ENCODE measurements at places on chromosomes 4 and X.
A peak's percentile ranks its signal among the peaks of the same experiment; 100 is the strongest.

DNA sequence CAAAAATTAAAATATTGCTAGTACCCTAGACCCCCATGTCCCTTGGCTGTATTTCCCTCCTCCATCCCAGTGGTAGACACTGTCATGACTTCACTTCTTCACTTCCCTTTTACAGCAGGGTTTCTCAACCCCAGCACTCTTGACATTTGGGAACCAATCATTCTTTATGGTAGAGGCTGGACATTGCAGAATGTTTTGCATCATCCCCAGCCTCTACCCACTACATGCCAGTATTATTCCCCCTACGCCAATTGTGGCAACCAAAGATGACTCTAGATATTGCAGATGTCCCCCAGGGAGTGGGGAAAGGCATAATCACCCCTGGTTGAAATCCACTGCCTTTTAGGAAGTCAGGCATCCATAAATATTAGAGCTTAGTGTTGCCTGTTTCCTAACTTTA is 138.6 kb downstream of the AMELX start:
- no peaks in the 10 kb centered on the region for H3K27me3 ChIP-seq
- H3K4me1 ChIP-seq: peaks cover 9% of the 10 kb centered on the region
- no peak overlapping the region for H3K4me3 ChIP-seq
- H3K36me3 ChIP-seq: no peaks in the 10 kb centered on the region
- H3K27ac ChIP-seq: no peak overlapping the region

DNA sequence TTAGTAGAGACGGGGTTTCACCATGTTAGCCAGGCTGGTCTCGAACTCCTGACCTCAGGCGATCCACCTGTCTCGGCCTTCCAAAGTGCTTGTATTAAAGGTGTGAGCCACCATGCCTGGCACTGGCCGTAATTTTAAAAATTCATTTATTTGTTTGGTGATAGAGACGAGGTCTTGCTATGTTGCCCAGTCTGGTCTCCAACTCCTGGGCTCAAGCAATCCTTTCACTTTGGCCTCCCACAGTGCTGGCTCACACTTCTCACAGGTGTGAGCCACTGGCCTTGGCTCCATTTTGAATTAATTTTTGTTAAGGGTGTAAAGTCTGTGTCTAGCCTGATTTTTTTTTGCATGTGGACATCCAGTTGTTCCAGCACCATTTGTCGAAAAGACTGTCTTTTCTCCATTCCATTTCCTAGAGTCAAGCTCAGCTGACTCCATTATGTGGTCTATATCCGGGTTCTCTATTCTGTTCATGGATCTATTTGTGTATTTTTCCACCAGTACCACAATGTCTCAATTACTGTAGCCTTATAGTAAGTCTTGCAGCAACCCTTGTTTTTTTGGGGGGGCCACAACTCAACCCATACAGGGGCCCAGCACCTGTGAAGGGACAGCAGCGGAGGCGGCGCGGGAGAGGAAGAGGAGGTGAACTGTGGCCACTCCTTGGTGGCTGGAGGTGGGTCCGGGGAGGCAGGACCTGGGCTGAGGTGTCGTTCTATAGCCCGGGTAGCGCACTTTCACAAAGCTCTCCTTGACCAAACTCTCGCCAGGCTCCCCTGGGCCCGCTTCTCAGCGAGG is 1.5 kb upstream of the NSD2 start:
- peaks cover 28% of the 10 kb centered on the region for H3K4me1 ChIP-seq
- peak overlapping the region; percentile 89 for H3K27ac ChIP-seq
- peaks cover 9% of the 10 kb centered on the region for H3K27me3 ChIP-seq
- peak; percentile 0 for ATAC-seq
- peak overlapping the region; percentile 75 for H3K4me3 ChIP-seq

DNA sequence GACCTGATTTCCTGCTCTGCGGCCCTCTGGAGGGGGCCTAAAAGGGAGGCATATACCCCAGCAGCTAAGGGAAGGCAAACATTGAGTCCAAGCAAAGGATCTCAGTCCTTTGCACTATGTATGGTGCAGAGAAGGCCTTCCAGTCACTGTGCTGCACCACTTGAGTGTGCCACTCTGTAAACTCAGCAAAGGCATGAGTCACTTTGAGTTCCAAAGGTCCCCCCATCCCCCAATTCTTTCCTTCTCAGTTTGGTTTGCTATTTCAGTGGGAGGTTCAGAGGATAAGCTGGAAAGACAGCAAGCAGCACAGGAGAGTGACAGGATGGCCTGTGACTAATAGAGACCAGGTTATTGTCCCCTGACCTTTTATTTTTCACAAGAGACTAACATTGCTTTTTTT is 131.3 kb downstream of the FHDC1 start:
- no peak overlapping the region for H3K4me3 ChIP-seq
- H3K27me3 ChIP-seq: no peaks in the 10 kb centered on the region
- no peaks in the 10 kb centered on the region for H3K4me1 ChIP-seq
- no peak for ATAC-seq

DNA sequence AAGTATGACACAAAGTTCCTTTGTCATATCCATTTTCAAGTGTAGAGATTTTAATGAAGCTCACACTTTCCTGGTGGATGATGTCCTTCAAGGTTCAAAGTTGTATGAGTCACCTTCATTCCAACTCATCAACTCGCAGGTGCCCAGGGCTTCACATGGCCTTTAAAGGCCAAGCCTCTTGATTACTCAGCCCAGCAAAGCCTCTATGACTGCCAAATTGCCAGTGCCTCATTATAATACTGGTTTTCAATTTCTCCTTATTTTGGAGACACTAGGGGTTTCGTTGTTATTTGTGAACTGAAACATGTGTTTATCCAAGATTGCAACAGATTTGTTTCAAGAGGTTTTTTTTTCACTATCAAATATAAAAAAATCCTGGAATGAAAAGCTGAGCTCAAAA is 45.9 kb upstream of the PPP3CA start:
- H3K4me3 ChIP-seq: no peak overlapping the region
- H3K27ac ChIP-seq: no peak overlapping the region
- H3K4me1 ChIP-seq: no peaks in the 10 kb centered on the region
- no peaks in the 10 kb centered on the region for H3K27me3 ChIP-seq
- ATAC-seq: no peak

- H3K27ac ChIP-seq: no peak overlapping the region
- H3K4me1 ChIP-seq: peaks cover 6% of the 10 kb centered on the region
- H3K36me3 ChIP-seq: peaks cover 12% of the 10 kb centered on the region
- H3K27me3 ChIP-seq: peaks cover 97% of the 10 kb centered on the region
Measured at GRCh38 chr4:173520921-173521466, 9.0 kb downstream of the HAND2 start.

GRCh38 chr4:1773754-1774153 is 19.3 kb upstream of the FGFR3 start:
- H3K4me3 ChIP-seq: no peak overlapping the region
- no peaks in the 10 kb centered on the region for H3K36me3 ChIP-seq
- H3K4me1 ChIP-seq: peaks cover 14% of the 10 kb centered on the region
- peaks cover 56% of the 10 kb centered on the region for H3K27me3 ChIP-seq
- H3K27ac ChIP-seq: no peak overlapping the region

DNA sequence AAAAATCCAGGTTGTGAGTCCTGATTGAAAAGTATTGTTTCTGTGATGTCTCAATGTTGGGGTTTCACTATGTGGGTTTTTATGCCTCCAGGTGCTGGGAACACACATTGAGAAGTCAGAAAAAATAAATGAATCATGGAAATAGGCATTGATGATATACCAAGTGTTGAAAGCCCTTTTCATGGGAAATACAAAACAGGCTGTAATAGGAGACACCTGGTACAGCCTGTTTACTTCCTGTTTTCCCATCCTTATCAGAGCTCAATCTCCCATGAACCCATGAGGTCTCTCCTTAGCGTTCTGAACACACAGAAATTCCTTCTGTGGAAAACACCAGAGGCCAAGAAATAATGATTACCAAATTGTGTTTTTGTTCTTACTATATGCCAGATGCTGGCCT is 106.3 kb upstream of the BOD1L1 start:
- no peak overlapping the region for H3K4me3 ChIP-seq
- H3K27me3 ChIP-seq: no peaks in the 10 kb centered on the region
- H3K27ac ChIP-seq: no peak overlapping the region
- ATAC-seq: no peak

GRCh38 chr4:109671350-109671749 is 31.9 kb downstream of the CASP6 start:
- no peak overlapping the region for H3K4me3 ChIP-seq
- no peaks in the 10 kb centered on the region for H3K27me3 ChIP-seq
- no peak overlapping the region for H3K27ac ChIP-seq

- no peaks in the 10 kb centered on the region for H3K36me3 ChIP-seq
- H3K27me3 ChIP-seq: peaks cover 23% of the 10 kb centered on the region
- ATAC-seq: no peak
- no peak overlapping the region for H3K27ac ChIP-seq
- no peaks in the 10 kb centered on the region for H3K4me1 ChIP-seq
Measured at GRCh38 chr4:47705326-47705981, 132.4 kb downstream of the CORIN start.

GRCh38 chrX:1465286-1466231 is 12.8 kb upstream of the ASMTL start:
- H3K4me3 ChIP-seq: no peak overlapping the region
- H3K4me1 ChIP-seq: peaks cover 81% of the 10 kb centered on the region
- peaks cover 54% of the 10 kb centered on the region for H3K36me3 ChIP-seq

- H3K4me3 ChIP-seq: peak overlapping the region; percentile 82
- no peak for ATAC-seq
- H3K4me1 ChIP-seq: peaks cover 23% of the 10 kb centered on the region
- H3K27me3 ChIP-seq: no peaks in the 10 kb centered on the region
- peak overlapping the region; percentile 91 for H3K27ac ChIP-seq
- no peaks in the 10 kb centered on the region for H3K36me3 ChIP-seq
Measured at GRCh38 chrX:49309401-49309981, 6.0 kb downstream of the GAGE10 start.

- ATAC-seq: peak; percentile 79
- H3K4me1 ChIP-seq: peaks cover 31% of the 10 kb centered on the region
- peaks cover 12% of the 10 kb centered on the region for H3K36me3 ChIP-seq
- H3K27me3 ChIP-seq: no peaks in the 10 kb centered on the region
Measured at GRCh38 chrX:76172325-76172893, 453 bp upstream of the PBDC1 start.

GRCh38 chr4:11480683-11481082 is 52.0 kb upstream of the HS3ST1 start:
- ATAC-seq: peak; percentile 70
- H3K4me1 ChIP-seq: no peaks in the 10 kb centered on the region
- H3K27ac ChIP-seq: no peak overlapping the region
- no peaks in the 10 kb centered on the region for H3K27me3 ChIP-seq
- H3K36me3 ChIP-seq: no peaks in the 10 kb centered on the region

- H3K4me1 ChIP-seq: no peaks in the 10 kb centered on the region
- H3K27me3 ChIP-seq: peaks cover 41% of the 10 kb centered on the region
- H3K36me3 ChIP-seq: no peaks in the 10 kb centered on the region
- ATAC-seq: no peak
Measured at GRCh38 chr4:38581426-38582106, 82.4 kb upstream of the KLF3 start.

GRCh38 chrX:41381685-41382084 is 47.7 kb downstream of the DDX3X start:
- H3K4me3 ChIP-seq: no peak overlapping the region
- H3K36me3 ChIP-seq: no peaks in the 10 kb centered on the region
- no peaks in the 10 kb centered on the region for H3K27me3 ChIP-seq
- no peak overlapping the region for H3K27ac ChIP-seq
- ATAC-seq: no peak
- peaks cover 5% of the 10 kb centered on the region for H3K4me1 ChIP-seq

- ATAC-seq: no peak
- no peak overlapping the region for H3K4me3 ChIP-seq
- no peaks in the 10 kb centered on the region for H3K36me3 ChIP-seq
Measured at GRCh38 chr4:166688835-166689234, 545.5 kb downstream of the SPOCK3 start.

GRCh38 chr4:87651941-87652340 is 1.9 kb downstream of the DMP1 start:
- ATAC-seq: no peak
- H3K27ac ChIP-seq: no peak overlapping the region
- no peaks in the 10 kb centered on the region for H3K4me1 ChIP-seq
- no peaks in the 10 kb centered on the region for H3K36me3 ChIP-seq
- H3K4me3 ChIP-seq: no peak overlapping the region
- H3K27me3 ChIP-seq: peaks cover 24% of the 10 kb centered on the region

- H3K36me3 ChIP-seq: peaks cover 39% of the 10 kb centered on the region
- H3K4me3 ChIP-seq: no peak overlapping the region
- ATAC-seq: no peak
- H3K4me1 ChIP-seq: peaks cover 6% of the 10 kb centered on the region
Measured at GRCh38 chr4:113524096-113524495, 237.4 kb downstream of the CAMK2D start.

- no peaks in the 10 kb centered on the region for H3K36me3 ChIP-seq
- ATAC-seq: no peak
- no peaks in the 10 kb centered on the region for H3K4me1 ChIP-seq
Measured at GRCh38 chr4:130646886-130647285, 1550.9 kb downstream of the C4orf33 start.

- ATAC-seq: no peak
- H3K4me3 ChIP-seq: no peak overlapping the region
- no peak overlapping the region for H3K27ac ChIP-seq
- H3K4me1 ChIP-seq: no peaks in the 10 kb centered on the region
Measured at GRCh38 chr4:47017494-47017893, 13.9 kb upstream of the GABRB1 start.

DNA sequence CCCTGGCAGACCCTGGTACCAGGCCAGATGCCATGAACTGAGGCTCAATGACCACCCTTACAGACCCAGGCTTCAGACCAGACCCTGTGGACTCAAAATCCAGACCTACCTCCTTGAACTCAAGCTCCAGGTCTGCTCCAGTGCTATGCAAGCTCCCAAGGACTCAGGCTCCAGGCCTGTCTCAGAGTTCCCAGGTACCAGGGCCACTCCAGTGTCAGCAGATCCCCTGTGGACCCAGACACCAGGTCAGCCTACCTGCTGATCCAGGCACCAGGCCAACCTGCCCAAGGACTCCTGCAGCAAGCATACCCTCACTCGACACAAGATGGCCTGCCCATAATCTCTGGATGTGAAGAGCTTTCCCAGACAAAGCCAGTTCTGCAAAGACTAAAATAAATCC is 44.7 kb upstream of the MAGED4 start:
- H3K4me1 ChIP-seq: no peaks in the 10 kb centered on the region
- no peak overlapping the region for H3K4me3 ChIP-seq
- no peak overlapping the region for H3K27ac ChIP-seq
- no peaks in the 10 kb centered on the region for H3K36me3 ChIP-seq
- H3K27me3 ChIP-seq: no peaks in the 10 kb centered on the region

- H3K4me3 ChIP-seq: no peak overlapping the region
- no peak for ATAC-seq
- H3K36me3 ChIP-seq: no peaks in the 10 kb centered on the region
Measured at GRCh38 chr4:128703948-128704347, 105.6 kb upstream of the JADE1 start.

- H3K4me3 ChIP-seq: no peak overlapping the region
- H3K4me1 ChIP-seq: peaks cover 6% of the 10 kb centered on the region
- no peaks in the 10 kb centered on the region for H3K36me3 ChIP-seq
- H3K27me3 ChIP-seq: peaks cover 69% of the 10 kb centered on the region
- H3K27ac ChIP-seq: no peak overlapping the region
Measured at GRCh38 chrX:72069350-72070160, 62.2 kb downstream of the RTL5 start.

DNA sequence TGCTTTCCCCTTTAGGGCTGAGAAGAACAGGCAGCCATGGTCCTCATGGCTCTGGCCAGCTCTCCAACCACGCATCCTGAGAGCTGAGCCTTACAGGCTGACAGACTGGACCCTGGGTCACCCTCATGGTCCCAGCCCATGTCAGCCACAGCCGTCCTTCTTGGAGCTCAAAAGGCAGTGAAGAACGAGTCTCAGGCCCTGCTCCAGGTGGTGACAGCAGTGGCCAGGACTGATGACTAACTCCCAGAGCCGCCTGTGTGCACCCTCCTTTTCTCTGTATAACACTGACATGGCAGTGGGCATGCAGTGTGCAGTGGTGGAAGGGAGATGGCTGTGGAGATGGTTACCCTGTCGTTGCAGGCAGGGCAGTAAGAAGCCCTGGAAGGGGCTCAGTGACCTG is 10.3 kb upstream of the DUSP9 start:
- ATAC-seq: no peak
- H3K27me3 ChIP-seq: peaks cover 39% of the 10 kb centered on the region
- peaks cover 5% of the 10 kb centered on the region for H3K4me1 ChIP-seq
- H3K27ac ChIP-seq: no peak overlapping the region

All from stimulated activated memory B cell treated with anti-CD40 and anti-IgM and Interleukin-4, amounts not matched to agents 10 μg/mL and 1 μg/mL and 100 μg/mL, for 72 hours (primary cell).